Muscle of arm (tissue), 14 donors: ENCODE measurements at places on chromosomes 4 and X.

DNA sequence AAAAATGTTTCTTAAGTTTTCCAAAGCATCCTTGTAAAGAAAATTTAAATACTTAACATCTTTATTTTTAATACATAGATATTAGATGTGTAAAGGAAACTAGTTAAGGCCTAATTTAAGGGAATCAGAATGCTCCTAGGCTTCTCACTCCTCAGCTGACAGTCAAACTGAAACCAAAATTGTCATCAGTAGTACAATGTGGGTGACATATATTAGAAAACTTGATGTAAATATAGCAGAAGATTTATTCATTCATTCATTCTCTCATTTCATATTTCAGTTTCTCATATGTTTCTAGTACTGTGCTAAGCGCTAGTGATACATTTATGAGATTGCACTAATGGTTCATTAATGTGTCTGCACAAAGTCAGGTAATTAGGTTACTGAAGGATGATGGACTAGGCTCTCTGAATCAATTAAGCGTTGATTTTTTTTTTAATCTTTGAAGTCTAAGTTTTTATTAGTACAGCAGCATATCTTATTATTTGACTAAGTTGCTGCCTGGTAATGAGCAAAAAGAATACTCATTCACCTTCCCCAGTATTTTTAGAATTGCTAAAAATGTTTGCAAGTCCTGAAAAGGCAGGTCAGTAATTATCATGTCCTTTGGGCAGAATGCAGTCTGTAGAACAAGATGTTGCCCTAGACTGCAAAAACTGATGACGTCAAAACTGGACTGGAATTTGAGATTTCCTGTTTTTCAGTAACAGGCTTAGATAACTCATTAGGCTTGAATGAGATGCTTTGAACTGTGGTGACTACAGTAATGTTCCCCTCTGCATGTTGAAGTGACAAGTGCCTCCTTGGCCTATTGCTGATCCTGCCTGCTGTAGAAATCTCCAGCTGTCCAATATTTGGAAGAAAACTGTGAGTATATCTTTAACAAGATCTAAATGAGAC is 128.7 kb downstream of the ARHGAP24 start:
- DNase-seq: no peak

DNA sequence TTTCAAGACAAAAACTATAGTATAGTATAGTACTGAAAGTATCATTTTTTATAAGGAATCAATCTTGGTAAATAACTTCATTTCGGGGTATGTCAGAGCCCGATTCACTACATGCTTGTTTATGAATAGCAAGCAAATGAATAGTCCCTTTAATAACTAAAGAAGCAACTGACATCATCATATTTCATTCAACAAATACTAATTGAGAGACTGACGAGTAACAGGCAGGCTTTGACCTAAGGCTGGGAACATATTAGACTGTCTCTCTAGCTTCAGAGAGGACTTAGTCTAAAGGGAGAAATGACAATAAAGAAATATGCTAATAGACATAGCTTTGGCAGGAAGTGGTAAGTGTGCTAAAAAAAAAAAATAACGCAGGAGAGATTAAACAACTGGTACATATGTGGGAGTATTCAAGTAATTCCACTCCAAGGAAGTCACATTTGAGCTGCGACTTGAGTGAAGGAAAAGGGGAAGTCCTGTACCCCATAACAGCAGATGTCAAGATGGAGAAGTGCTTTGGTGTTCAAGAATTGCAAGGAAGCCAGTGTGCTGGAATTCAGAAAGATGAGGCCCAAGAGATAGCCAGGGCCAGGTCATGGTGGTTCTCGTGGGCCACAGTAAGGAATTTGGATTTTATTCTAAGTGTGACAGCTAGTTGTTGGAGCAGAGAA is 284.9 kb downstream of the FBXO8 start:
- DNase-seq: no peak

GRCh38 chr4:134691915-134692314 is 490.3 kb upstream of the PABPC4L start:
- no peak for DNase-seq

DNA sequence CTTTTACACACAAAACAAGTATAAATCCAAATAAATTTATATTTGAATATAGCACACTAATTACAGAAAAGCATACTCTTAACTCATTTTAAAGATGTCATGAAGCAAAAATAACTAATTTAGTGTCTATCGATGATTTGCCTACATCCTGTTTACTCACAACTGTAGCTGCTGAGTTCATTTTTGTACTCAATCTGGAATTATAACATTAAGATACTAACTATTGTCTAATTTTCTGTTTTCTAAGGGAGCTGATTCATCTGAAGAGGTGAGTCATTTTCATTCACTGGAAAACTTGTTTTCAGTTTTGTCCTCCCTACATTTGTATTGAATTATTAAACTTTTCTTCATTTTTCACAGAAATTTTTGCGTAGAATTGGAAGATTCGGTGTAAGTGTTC is 3.7 kb downstream of the STATH start:
- no peak for DNase-seq

DNA sequence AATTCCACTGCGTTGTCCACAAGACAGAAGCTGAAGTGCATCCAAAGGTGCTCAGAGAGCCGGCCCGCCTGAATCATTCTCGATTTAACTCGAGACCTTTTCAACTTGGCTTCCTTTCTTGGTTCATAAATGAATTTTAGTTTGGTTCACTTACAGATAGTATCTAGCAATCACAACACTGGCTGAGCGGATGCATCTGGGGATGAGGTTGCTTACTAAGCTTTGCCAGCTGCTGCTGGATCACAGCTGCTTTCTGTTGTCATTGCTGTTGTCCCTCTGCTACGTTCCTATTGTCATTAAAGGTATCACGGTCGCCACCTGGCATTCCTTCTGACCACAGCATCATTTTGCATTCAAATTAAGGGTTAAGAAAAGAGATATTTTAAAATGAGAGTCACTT is 115.5 kb downstream of the NFKB1 start:
- peak; percentile 14 for DNase-seq

DNA sequence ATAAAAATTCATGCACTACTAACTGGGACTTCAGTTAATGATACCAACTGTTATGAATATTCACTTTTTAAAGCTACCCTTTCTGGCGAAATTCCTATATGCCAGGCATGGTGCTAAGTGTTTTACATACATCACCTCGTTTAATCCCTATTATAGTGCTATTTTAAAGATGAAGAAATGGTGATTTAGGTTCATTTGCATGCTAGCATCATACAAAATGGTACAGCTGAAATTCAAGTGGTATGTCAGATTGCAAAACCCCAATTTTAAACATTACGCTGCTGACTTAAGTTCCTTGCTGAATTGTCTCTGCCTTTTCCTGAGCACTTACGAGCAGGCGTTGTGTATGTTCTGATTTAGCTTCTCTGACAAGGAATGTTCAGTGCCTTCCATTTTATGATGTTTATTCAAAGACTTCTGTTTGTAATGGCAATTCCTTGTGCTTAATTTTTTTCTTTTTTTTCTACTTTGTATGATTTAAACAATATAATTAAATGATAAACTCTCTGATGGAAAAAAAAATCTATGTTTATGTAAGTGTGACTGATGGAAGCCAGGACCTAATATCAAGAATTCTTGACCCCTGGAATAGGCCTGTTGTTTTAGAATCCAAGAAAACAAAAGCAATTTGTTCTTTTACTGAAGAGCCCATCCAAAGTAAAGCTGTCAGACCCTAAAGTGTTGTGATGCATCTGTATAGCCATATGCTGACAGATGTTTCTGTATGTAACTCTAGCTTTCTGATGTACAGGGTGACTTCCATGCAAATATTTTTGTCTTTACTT is 148.1 kb downstream of the PCDH7 start:
- DNase-seq: no peak

DNA sequence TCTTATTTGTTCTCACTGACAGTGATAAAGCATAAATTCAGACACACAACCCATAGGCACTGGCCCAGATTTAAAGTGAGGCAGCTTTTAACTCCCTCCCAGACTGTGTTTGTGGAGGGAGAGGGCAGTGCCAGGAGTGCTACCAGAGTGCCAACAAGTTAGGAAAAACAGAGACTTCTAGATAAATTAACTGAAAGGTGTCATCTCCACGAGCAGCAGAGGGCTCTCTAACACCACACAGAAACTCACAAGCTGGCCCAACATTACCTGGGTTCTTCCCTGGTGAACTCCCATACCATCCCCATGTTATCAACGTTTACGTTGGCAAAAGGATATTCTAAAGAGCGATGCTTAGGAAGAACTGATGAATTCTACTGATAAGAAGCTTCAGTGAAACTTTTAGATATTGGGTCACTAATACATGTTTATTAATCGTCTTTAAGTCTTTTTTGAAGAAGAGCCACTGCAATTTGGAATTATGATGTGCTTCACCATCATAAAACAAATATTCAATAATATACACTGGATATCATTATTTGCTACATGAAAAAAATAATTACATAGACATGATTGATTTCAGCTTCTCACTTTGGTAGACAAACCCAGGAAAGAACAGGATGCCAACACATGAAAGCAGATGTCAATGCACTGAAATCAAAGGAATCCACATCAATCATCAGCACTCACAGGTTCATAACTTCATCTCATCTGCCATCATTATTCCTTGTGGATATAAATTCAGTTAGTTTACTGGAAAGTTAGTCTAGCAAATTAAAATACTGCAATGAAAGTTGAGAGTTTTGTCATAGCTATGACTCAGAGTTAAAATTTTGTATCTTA is 121.2 kb upstream of the NAP1L5 start:
- DNase-seq: no peak

GRCh38 chr4:125639182-125639621 is 324.4 kb downstream of the FAT4 start:
- no peak for DNase-seq
